ENCODE measurements at places on chromosomes 16 and 17.

DNA sequence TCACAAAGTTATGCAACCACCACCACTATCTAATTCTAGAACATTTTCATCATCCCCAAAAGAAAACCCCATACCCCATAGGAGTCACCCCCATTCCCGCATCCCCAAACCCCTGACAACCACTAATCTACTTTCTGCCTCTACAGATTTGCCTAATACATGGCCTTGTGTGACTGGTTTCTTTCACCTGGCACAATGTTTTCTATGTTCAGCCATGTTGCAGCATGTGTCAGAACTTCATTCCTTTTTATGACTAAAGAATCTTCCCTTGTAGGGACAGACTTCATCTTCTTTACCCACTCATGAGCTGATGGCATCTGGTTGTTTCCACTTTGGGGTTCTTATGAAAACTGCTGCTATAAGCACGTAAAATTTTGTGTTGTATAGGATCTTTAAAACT, 34.6 kb downstream of the CYTH1 start:
- DNase-seq = no peak

- DNase-seq = no peak
Observed at GRCh38 chr16:19846436-19846835, 38.2 kb downstream of the GPRC5B start.

- no peak for DNase-seq
Observed at GRCh38 chr17:56581635-56582627, 11.6 kb upstream of the NOG start.

- no peak for DNase-seq
Observed at GRCh38 chr17:66678827-66679226, 156.1 kb upstream of the CACNG5 start.

- no peak for DNase-seq
Observed at GRCh38 chr17:42408061-42408460, 15.0 kb downstream of the CAVIN1 start.

DNA sequence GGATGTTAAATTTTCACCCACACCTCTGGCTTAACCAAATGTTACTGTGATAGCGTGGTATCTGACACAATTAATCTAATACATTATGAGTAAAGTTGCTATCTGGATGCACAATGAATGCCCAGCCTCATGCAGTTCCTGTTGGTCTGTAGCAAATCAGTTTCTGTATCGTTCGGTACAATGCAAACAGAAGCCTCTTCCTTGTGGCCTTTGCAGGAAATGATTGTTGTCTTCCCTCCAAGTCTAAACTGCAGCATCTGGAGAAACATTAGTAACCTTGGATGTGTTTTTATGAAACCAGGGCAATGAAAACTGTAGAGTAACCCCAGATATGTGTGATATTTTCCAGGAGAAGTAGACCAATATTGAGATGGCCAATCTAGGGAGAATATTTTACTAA, 46.8 kb downstream of the CYB561 start:
- no peak for DNase-seq
